ENCODE measurements at places on chromosomes 12 and 14.

DNA sequence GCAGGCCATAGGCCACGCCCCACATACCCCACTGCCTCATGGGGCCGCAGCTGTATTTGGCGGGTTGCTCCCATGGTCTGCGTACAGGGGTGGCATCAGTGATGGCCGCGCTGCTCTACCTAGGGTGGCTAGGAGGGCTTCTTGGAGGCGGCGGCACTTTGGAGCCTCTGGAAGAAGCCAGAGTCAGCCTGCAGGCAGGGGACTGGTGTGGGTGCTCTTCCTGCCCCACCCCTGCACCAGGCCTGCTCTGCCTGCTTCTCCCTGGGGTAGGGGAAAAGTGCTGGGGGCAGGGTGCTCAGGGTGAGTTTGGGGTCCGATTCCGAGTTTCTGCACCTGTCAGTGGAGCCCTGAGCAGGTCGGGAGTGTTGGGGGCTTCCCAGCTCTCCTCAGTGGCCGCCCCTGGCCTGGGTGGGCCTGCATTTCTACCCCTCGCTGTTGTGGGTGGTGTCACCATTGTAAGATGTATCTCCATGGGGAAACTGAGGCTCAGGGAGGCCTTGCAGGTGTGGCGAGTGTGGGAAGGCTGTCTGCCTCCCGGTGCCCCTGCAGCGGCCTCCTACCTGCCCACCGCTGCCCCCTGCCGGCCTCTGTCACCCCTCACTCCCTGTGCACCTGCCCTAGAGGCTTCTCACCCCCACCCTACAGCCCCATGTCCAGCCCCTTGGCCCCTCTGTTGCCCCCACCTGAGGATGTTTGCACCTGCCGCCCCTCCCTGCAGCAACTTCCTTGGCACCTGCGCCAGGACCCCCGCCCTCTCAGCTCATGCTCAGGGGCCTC lies 5.5 kb downstream of the CEP170B start:
- no peak for DNase-seq

DNA sequence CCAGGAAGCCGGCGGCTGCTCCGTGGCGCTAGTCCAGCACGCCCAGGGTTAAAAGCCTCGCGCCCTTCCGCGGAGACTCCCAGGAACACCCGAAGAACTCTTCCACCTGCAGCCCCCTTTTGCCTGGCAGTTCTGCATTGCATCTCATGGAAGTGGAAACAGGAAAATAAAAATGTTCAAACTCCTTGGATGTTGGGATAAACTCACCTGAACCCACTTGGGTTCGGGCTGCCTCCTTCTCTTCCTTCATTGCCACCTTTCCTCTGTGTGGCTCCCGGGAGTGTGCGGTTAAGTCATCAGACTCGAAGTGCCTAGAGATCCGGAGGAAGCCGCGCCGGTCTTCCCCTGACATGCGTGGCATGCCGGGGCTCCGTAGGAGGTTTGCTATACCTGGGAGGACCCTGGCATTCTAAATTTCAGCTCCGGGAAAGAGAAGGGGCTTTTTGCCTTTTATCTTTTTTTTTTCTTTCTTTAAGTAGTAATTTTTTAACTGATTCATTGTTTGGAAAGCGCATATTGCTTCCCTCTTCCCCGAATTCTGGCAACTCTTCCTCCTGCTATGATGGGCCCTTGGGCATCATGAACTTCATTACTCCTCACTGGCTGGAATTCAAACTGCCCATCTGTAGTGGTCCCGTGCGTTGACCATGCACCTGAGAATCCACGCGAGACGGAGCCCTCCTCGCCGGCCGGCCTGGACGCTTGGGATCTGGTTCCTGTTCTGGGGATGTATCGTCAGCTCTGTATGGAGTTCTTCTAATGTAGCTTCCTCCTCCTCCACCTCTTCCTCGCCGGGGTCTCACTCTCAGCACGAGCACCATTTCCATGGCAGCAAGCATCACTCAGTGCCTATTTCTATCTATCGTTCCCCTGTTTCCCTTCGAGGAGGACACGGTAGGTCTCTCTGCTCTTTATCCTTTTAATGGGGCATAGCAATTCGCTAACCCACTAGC lies 931.4 kb downstream of the DIO2 start:
- no peak for DNase-seq

DNA sequence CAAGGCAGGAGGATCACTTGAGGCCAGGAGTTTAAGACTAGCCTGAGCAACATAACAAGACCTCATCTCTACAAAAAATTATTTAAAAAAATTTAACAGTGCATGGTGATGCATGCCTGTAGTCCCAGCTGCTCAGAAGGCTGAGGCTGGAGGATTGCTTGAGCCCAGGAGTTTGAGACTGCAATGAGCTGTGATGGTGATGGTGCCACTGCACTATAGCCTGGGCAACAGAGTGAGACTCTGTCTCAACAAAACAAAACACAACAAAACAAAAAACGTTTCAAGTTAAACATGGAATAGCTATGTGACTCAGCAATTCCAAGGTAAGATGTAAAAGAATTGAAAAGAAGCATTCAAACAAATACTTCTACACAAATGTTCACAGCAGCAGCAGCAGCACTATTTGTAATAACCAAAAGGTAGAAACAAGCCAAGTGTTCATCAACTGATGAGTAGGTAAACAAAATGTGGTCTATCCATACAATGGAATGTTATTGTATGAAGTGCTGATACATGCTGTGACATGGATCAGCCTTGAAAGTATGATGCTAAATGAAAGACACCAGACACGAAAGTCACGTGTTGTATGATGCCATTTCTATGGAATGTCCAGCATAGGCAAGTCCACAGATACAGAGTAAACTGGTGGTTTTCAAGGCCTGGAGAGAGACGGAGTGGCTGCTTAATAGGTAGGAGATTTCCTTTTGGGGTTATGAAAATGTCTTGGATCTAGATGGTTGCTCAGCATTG lies 31.4 kb downstream of the CFAP251 start:
- DNase-seq: no peak

DNA sequence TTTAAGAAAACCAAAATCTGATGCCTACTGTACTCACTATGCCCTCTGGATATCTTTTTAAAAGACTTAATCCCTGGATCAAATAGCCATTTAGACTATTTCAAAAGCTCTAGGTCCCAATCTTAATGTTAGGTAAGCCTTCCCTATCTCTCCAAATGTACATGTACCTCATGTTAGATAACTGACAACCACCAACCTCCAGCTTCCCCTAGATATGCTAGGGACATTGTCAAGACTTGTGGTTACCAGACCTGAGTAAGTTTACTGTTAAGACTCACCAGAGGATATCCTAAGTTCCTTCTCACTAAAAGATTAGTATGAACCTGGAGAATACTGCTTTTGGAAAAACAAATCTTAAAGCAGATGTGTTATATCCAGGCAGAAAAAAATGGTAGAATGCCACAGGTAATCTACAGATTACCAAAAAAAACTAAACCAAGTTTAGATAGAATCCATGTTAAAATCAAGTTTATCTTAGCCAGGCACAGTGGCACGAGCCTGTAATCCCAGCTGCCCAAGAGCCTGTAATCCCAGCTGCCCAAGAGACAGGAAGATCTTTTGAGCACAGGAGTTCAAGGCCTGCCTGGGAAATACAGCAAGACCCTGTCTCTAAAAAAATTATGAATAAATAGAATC lies 9.7 kb downstream of the NAP1L1 start:
- no peak for DNase-seq

- DNase-seq: no peak
Measured at GRCh38 chr12:52975820-52976573, 27.1 kb downstream of the KRT18 start.

DNA sequence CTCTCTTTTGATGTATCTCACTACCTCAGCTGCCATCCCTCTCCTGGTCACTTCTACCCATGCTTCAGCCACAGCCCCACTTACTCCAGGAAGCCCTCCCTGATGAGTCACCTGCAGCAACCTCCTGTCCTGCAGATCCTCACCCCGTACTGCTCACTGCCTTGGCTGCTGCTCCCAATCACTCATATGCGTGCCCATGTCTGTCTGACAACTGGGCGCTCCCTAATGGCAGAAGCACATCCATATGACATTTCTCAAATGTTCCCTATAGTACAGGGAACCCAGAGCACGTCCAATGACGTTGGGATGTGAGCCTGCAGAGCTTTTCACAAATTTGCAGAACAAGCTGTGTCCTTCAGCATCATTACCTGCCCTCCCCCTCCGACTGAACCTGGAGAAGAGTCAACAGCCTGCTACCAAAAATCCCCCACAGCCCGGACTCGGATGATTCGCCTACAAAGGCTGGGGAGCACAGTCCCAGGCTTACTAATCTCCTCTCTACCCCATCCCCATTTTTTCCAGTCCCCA lies 90.0 kb downstream of the SINHCAF start:
- DNase-seq: no peak

- DNase-seq: no peak
Measured at GRCh38 chr14:103846543-103847450, 578 bp downstream of the PPP1R13B start.

All from stimulated activated CD4-positive, alpha-beta T cell treated with anti-CD3 and anti-CD28 coated beads, TNF-alpha, amount 100 ng/mL, for 4 hours (primary cell).